AG04450 (cell line): ENCODE measurements at places on chromosomes 3 and 15. TPM values are rescaled to one million over a fixed set of nuclear protein-coding genes. Genes with fewer than 3 reads are reported as not detected.

DNA sequence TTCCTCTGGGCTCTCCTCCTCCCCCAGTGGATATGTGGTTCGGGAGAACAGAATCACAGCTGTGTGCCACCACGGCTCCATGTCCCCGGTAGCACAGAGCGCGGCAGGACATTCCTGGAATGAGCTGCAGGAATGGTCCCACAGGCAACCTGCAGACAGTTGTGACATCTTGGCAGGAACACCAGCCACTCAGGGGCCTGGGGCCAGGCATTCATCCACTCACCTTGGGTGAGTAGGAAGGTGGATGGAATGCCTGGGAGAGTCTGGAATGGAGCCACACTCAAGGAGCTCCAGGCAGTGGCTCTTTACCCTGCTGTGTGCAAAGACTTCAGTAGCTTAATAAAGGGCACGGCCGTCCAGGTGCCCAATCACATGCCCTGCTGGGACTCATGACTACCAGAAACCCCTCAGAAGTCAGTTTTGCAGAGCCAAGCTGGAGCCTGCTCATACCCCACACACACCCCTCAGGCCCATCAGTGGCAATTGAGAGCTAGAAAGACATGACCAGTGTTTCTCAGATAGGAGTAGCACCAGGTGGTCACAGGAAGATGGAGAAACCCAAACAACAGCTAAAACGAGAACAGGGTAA, 117.3 kb upstream of the PRR20G start:
- no peak for DNase-seq

DNA sequence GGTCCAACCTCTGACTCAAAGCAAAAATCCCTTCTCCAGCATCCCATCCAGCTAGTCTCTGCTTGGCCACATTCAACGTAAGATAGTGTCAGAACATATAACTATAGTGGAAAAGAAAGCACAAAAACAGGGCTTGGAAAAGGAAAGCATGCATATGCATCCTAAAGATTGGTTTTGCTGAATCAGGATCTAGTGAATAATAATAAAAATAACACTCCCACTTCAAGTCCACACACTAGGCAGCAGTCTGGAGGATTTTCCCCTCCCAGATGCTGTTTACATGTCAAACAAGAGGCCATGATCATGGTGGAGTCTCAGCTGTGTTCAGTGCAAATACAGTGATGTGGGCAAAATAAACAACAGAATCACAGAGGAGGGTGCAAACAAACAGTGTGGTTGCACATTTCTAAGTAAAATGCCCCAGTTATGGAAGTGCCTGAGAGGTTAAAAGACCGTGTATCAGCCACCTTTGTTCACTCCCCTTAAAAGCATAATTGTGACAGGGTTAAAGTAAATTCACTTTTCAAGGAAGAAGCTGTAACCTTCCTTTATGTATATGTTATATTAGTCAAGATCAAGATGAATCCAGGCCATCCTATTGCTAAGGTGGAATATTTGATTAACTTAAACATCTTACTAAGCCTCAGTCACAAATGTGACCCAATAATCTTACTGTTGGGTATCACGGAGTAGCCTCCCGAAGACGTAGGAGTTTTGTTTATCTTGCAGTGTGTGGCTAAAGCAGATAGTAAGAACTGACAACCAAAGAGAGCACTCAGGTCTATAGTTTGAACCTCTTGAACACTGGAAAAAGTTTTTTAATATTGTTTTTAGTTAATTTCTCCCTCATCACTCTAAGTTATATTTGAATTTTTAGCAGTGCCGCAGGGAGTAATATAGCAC, 424.5 kb downstream of the SOX2 start:
- no peak for DNase-seq

DNA sequence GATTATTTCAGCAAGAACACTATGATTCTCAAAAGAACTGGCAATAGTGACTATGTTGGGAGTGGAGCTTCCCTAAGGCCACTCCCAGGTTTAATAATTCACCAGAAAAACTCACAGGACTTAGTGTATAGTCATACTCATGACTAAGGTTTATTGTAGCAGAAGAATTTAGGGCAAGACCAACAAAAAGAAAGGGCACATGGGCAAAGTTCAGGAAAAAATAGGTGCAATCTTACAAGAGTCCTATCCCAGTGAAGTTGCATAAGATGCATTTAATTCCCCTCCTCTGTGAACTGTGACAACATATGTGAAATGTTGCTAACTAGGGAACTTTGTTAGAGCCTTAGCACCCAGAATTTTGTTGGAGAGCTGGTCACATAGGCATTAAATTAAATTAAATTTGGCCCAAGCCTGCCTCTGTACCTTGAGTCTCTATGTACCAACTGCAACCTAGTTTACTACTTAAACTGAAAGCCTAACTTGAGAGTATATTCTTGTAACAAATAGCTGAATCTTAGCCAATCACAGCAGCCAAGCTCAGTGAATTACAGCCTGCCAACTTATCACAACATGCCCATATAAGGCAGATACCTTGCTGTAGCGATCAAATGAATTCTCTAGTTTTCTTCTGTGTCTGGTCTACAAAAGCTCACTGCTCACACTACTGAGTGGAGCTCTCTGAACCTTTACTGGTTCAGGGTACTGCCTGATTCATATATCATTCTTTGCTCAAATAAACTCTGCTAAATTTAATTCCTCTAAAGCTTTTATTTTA, 386.2 kb upstream of the ARHGEF26 start:
- no peak for DNase-seq

- no peak for DNase-seq
These were observed 646.5 kb downstream of the NSUN3 start for GRCh38 chr3:94709249-94709902.

DNA sequence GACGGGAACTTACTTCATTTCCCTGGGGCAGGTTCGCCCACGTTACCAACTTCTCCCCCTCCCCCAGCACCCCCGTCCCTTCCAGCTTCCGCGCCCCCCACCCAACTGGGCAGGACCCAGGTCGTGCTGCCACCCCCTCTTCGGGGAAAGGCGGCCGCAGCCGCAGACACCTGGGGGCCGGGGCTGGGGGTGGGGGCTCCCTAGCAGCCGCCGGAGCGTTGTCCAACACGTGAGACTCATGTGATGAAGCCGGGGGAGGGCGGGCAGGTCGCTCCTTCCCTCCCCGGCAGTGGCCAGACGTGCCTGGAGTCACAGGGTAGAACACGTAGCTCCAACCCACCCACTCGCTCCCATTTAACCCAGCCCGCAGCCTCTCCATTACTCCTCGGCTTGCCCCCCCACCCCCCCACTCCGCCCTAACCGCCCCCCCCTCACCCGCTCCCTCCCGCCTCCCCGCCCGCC, 240 bp upstream of the BHLHE40 start:
- DNase-seq, result peak; percentile 95

- no peak for DNase-seq
These were observed 127.4 kb downstream of the FOXP1 start for GRCh38 chr3:71456156-71456555.

- DNase-seq, result no peak
These were observed 14.4 kb downstream of the EFCC1 start for GRCh38 chr3:129015388-129016105.

- DNase-seq, result peak; percentile 55
These were observed 2.8 kb downstream of the MAP4 start for GRCh38 chr3:48013288-48013980.

DNA sequence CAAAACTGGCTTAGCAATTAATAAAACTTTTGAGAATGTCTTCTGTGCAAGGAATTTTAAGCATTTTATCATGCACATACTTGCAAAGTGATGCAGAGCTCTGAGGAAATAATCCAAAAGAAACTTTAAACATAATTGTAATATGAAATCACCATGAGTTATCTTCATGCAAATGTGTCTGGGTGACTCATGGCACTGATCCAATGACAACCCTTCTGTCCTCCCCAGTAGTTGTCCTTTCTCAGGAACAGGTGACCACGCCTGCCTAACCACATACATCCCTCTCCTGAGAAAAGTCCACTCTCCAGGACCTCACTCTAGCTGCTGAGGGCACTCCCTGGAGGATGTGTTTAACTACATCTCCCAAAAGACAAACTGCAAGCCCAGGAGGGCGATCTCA, 530.6 kb upstream of the IL12A start:
- DNase-seq, result peak; percentile 69

GRCh38 chr3:168581771-168582225, 486.1 kb upstream of the GOLIM4 start:
- DNase-seq, result no peak

GRCh38 chr15:80727196-80727595, 32.1 kb downstream of the ABHD17C start:
- DNase-seq, result no peak

DNA sequence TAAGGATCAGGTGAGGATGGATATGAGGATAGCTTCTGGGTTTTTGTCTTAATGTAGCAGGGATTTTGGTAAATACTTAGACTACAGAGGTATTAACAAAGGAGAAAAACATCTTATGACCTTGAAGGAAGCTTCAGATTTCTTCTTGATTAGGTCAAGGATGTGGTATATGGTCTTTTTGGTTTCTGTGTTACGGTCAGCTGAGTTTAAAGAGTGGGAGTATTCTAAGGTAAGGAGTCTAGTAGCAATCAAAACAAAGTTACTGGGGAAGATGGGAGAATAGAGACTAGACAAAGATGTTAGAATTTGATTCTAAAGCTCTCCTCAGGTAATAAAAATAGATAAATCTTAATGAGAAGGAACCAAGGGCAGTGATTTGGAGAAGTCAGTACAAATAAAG, 6.2 kb downstream of the HMG20A start:
- DNase-seq, result no peak

DNA sequence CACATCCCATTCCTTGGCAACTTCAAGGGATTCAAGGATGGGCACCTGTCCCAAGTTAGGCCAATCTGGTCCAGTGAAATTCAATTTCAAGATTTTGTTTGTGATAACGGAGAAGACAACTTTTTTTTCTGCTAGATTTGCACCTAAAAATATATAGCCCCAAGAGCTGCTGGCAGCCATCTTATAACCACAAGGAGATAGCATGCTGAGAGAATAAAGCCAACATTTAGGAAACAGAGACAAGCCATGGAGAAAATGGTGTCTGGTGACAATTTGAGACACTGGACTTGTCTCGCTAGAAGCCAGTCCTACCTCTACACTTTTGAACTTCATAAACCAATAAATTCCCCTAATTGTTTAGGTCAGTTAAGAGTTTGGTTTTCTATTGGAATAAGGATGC, 5.4 kb downstream of the PARL start:
- DNase-seq, result no peak

DNA sequence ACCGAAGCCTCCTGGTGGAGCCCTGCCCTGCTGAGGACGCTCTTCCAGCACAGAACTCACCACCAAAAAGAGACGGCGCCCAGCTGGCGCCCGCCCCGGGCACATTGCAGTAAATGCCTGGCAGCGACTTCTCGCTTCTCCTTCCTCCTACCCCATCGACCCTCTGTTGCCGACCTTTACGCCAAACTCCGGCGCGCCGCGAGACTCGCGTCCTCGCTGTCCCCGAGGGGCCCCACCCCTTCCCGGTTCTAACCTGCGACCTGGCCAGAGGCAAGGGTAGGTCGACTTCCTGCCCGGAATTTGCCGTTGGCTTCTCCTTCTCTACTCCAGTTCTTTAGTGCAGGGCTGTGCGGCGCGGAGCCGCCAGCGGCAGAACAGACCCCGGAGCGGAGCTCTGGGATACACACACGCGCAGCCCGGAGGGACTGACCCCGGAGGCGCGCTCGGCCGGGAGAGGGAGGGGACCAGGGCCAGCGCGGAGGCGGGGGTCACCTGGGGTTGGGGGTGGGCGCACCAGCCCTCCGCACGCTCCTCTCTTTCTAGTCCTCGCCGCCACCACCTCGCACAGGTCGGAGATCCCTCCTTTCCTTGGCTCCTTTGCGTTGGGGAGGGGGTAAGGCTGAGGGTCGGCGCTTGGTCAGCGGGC, 226.6 kb upstream of the AZI2 start:
- no peak for DNase-seq

- DNase-seq, result no peak
These were observed 5.5 kb upstream of the ARRDC4 start for GRCh38 chr15:97955035-97955434.

GRCh38 chr3:97612632-97613031, 151.9 kb upstream of the ARL6 start:
- DNase-seq, result no peak

DNA sequence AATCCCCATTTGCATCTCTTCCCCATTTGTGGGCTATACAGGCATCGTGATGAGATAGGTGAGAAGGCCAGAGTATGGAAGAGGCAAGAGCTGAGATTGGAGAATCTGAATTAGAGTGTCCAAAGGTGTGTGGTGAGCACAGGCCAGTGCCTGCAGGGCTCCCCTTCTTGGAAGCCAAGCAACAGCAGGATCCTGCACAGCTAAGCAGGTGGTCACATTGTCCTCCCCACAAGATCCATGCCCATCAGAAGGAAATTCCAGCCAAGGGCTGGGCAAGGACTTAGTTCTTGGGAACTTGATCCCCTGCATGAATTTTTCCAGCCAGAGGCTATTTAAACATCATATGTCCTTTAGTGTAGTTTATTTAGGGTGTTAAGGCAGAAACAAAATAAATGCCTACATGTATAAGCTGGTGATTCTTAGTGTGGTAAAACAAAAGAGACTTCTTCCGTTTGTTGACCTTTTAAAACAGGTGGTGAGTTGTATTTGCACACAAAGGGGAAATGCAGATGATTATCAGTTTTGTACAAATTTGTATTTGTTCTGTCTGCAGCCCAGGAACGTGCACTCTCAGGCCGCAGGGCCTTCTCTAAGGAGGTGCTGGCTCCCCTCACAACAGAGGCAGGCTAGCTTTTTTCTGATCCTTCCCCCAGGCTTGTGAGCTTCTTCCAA, 110.2 kb downstream of the PLCL2 start:
- no peak for DNase-seq

DNA sequence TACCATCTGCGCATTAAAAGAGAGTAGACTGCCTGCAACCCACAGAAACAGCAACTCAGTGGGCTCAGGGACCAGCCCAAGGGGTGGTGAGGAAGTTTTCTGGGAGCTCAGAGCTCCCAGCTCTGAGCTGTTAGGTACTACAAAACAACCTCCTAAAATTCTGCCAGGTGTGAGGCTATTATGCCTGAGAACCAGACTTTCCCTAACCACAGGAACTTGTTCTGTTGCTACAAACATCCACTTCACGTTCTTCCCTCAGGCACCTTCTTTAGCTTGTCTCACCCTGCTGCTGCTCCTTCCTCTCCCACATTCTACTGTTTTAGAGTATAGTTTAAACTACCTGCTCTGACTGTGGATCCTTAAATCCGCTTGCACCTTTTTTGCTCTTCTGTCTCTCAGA, 399.4 kb downstream of the ROBO1 start:
- DNase-seq, result no peak

DNA sequence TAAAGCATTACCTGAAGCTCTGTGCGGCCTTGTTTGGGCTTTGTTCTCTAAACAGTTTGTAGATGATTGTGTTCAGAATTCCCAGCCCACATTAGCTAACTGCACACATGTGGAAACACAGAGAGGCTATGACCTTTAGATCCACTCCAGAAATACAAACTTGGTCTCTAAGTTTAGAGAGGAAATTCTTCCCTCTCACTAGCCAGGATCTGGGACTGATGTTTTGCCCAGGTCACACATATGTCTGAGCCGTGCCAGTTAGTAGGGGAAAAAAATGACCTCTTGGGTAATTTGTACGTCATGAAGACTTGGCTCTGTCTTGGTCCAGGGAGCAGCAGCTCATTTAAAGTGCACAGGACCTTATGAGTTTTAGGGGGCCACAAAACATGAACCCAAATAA, 223.1 kb downstream of the RBMS3 start:
- DNase-seq, result no peak

GRCh38 chr3:114192136-114192535, 13.3 kb upstream of the DRD3 start:
- DNase-seq, result no peak

Gene CLDN1
- 9.6 and 9.8 TPM in 2 replicates for polyA plus RNA-seq

Gene COX5A
- polyA plus RNA-seq, result 134 and 147 TPM in 2 replicates

Gene CFAP100
- polyA plus RNA-seq, result not detected in 2 replicates

Gene TRIM42
- polyA plus RNA-seq, result not detected in 2 replicates

Gene GOLGA8J
- polyA plus RNA-seq, result not detected in 2 replicates

Gene ATP11B
- 20.3 and 24.5 TPM in 2 replicates for polyA plus RNA-seq
